ENCODE measurements at places on chromosomes 6 and 20.

DNA sequence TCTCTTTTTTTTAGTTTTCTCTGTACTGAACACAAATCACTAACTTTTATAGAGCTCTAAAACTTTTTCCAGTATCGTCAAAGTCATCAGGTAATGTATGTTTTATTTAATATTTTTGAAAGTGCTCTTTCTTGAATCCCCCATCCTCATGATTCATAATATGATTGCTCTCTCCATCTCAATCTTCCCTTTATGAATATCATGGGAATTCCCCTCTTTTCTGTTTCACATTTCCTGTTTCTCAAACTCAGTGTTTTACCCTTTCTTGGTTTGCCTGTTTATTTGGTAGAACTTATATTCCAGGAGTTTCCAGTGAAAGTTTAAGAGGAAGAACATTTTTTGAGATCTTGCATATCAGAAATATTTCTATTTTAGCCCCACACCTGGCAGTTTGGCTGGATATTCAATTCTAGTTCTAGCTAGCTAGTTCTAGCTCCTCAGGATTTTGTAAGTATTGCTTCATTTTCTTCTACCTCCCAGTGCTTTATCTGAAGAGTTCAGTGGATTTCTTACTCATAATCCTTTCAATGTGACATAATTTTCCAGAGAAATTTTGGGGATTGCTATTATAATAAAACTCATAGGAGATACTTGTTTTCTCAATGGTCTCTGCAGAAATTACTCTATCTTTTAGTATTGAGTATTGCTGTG is 6.1 kb upstream of the C6orf58 start:
- H3K4me1 ChIP-seq = no peaks in the 10 kb centered on the region
- H3K4me3 ChIP-seq = no peak overlapping the region
- no peaks in the 10 kb centered on the region for H3K27me3 ChIP-seq
- H3K36me3 ChIP-seq = no peaks in the 10 kb centered on the region
- no peak overlapping the region for H3K27ac ChIP-seq

GRCh38 chr20:9454791-9455190 is 59.6 kb upstream of the LAMP5 start:
- H3K4me1 ChIP-seq = peaks cover 12% of the 10 kb centered on the region
- H3K4me3 ChIP-seq = no peak overlapping the region
- H3K36me3 ChIP-seq = peaks cover 10% of the 10 kb centered on the region
- H3K27me3 ChIP-seq = no peaks in the 10 kb centered on the region
- no peak for DNase-seq
- no peak overlapping the region for H3K27ac ChIP-seq

DNA sequence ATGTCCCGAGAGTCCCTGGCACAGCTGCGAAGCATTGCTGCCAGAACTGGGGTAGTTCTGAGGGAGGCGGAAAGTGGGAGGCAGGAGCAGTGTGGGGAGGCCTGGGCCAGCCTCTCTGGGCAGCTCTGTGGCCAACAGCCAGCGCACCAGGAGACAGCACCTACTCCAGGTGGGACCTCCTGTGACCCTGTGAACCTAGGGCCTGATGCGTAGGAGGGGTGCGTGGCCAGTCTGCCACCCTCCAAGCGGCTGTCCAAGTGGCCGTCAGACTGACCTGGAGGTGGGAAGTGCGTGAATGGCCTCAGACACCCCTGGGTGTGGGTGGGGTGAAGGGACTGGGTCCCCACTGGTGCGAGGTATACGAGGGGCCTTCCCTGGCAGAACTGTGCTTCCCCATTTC is 15.5 kb downstream of the SS18L1 start:
- DNase-seq = no peak
- H3K27ac ChIP-seq = no peak overlapping the region
- H3K4me3 ChIP-seq = no peak overlapping the region
- no peaks in the 10 kb centered on the region for H3K27me3 ChIP-seq
- no peaks in the 10 kb centered on the region for H3K4me1 ChIP-seq

- no peak for DNase-seq
- H3K36me3 ChIP-seq = no peaks in the 10 kb centered on the region
- H3K27ac ChIP-seq = no peak overlapping the region
Measured at GRCh38 chr6:45706319-45706718, 309.3 kb downstream of the CLIC5 start.

DNA sequence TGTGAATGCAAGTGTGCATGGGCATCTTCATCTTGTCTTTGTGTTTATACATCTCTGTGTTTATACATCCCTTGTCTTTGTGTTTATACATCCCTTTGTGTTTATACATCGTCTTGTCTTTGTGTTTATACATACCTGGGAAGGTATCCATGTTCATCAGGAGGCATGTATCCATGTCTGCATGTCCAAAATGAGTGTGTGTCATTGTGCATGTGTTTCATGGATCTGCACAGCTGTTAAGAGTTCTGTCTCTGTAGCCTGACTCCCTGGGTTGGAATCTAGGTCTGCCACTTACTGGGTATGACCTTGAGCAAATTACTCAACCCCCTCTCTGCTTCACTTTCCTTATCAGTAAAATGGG is 50.1 kb upstream of the SIRPA start:
- no peaks in the 10 kb centered on the region for H3K36me3 ChIP-seq
- DNase-seq = no peak
- no peak overlapping the region for H3K4me3 ChIP-seq
- H3K27me3 ChIP-seq = no peaks in the 10 kb centered on the region

GRCh38 chr6:166490671-166491500 is 95.6 kb downstream of the RAMACL start:
- no peak overlapping the region for H3K4me3 ChIP-seq
- H3K36me3 ChIP-seq = peaks cover 57% of the 10 kb centered on the region
- peak; percentile 29 for DNase-seq
- H3K4me1 ChIP-seq = no peaks in the 10 kb centered on the region

GRCh38 chr20:62350098-62350628 is 16.9 kb downstream of the LAMA5 start:
- H3K4me3 ChIP-seq = no peak overlapping the region
- H3K27ac ChIP-seq = peak overlapping the region; percentile 26
- no peak for DNase-seq
- H3K36me3 ChIP-seq = peaks cover 59% of the 10 kb centered on the region

DNA sequence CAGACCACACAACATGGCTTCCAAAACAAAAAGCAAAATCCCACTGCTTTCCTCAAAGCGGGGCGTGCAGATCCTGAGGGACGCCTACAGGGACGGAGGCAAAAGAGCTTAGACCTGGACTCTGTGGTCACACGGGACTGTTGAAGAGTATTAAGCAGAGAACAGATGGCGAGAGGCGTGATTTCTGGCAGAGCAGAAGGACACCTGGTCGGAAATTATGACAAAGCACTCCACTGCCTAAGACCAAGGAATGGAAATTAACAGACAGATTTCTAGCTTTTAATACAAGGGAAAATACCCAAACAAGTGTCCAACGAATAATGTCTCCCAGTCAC is 15.4 kb downstream of the CST7 start:
- no peak overlapping the region for H3K4me3 ChIP-seq
- H3K27me3 ChIP-seq = no peaks in the 10 kb centered on the region

DNA sequence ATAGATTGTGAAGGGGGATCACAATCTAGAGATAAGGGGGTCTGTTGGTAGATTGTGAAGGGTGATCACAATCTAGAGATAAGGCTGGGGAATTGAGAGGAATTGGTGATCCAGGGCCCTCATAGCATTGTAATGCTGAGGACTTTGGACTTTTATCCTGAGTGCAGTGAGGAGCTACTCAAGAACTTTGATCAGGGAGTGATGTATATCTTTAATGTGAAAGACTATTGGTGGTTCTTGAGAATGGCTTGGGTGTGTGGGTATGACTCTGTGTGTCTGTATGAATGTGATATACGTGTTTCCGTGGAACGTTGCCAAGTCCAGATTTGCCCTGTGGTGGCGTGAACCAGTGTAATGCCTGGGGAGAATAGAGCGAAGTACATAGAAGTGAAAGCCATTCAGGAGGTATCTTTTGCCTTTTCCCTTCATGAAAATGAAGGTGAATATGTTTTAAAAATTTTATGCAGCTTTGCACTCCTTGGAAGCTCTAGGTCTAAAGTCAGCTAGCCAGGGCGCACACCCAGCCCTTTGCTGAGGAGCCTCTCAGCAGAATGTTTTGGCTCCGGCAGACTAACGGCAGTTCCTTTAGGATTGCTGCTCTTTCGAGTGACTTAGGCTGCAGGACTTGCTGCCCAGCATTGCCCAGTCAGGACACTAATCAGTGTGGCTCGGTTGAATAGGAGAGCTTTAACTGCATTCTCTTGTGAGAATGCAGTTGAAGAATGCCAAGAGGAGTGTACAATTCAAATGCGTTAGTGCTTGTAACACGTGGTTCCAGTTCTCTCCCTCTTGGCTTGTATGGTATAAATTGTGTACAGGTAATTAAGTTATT is 3.5 kb downstream of the ZFAND3 start:
- H3K4me1 ChIP-seq = peaks cover 22% of the 10 kb centered on the region
- no peak overlapping the region for H3K4me3 ChIP-seq
- DNase-seq = no peak
- H3K36me3 ChIP-seq = no peaks in the 10 kb centered on the region

GRCh38 chr6:54074578-54075195 is 36.6 kb upstream of the MLIP start:
- no peaks in the 10 kb centered on the region for H3K27me3 ChIP-seq
- no peak overlapping the region for H3K27ac ChIP-seq
- no peaks in the 10 kb centered on the region for H3K36me3 ChIP-seq
- no peak overlapping the region for H3K4me3 ChIP-seq
- no peak for DNase-seq
- H3K4me1 ChIP-seq = peaks cover 5% of the 10 kb centered on the region

DNA sequence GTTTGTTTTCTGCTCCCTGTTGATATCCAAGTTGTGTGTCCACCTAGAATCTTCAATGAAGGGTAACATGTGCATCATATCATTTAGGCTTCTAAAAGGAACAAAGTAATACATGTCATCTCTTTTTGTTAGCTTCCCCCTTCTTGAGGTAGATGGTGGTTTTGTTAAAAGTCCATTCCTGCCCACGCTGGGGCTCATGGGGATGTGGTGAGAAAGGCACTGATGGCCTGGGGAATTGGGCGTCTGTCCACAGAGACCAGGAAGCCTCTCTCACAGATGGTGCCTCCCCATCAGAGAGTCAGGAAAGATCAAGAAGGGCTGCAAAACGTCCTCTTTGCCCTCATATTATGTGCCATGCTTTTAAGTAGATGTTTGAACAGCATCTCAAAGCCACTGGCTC is 32.5 kb downstream of the GNAS start:
- no peaks in the 10 kb centered on the region for H3K4me1 ChIP-seq
- no peak for DNase-seq
- no peaks in the 10 kb centered on the region for H3K27me3 ChIP-seq

DNA sequence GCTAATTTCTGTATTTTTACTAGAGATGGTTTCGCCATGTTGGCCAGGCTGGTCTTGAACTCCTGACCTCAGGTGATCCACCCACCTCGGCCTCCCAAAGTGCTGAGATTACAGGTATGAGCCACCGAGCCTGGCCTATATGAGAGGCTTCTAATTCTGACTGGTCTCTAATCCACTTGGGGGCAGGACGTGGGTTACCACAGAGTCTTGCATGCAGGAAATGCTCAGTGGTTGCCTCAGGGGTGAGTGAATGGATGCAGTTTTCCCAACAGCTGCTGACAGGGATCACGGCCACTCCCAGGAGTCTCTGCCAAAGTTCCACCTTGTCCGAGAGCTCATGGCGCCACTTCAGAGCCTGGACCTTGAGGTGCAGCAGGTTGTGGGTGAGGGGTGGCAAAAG is 6.4 kb upstream of the FANCE start:
- H3K4me1 ChIP-seq = no peaks in the 10 kb centered on the region
- no peaks in the 10 kb centered on the region for H3K27me3 ChIP-seq
- no peak for DNase-seq
- H3K36me3 ChIP-seq = no peaks in the 10 kb centered on the region

- no peak for DNase-seq
- no peak overlapping the region for H3K4me3 ChIP-seq
- H3K4me1 ChIP-seq = no peaks in the 10 kb centered on the region
Measured at GRCh38 chr6:1228754-1229191, 83.1 kb upstream of the FOXQ1 start.

DNA sequence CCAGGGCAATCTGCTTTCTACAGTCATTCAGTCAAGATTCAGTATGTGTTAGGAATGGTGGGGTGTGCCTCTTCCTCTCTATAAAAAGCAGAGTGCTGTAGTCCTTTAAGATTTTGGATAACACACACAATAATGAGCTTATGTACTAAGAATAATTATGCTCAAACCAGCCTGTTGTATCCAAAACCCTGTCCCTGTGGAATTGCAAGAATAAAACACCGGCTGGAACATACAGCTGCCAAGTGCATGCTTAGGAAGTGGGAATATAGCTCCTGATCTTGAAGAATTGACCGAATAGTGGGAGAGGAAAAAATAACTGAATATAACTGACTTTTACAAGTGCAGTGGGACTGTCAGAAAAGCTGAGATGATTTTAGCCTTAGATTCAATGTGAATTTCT is 979 bp upstream of the MOCS1 start:
- H3K27me3 ChIP-seq = no peaks in the 10 kb centered on the region
- peaks cover 36% of the 10 kb centered on the region for H3K4me1 ChIP-seq
- no peak for DNase-seq
- no peak overlapping the region for H3K4me3 ChIP-seq
- H3K27ac ChIP-seq = peak overlapping the region; percentile 93

DNA sequence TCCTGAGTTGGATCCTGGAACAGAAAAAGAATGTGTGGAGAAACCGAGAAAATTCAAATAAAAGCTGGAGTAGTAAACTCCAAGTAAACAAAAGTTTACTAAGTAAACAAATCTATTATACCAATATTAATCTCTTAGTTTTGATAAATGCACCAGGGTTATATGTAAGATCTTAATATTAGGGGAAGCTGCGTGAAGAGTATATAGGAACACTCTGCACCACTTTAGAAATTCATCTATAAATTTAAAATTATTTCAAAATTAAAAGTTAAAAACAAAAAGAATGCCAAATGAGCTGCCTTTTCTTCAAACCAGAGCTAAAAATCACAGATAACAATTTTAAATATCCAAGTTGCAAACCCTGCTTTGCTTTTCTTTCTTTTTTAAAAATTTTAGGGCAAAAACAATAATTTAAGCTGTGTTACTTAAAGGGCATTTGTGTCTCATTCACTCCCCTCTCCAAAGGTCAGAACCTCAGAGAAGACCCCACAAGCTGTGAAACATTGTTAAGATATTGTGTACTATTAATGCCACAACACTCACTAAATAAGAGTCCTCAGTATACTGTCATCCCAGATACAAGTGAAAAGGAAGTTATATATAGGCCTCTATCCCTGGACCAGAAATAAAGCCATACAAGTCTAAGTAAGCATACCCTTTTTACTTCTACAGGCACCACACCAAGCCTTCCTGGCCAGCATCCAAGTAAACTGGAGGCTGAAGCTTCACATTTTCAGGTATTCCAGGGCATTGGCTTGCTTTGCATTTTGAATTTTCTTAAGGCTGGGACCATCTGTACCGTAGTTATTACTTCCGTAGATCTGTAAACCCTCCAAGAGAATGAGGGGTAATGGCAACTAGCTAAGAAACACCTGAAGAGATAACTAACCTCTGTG is 7.0 kb downstream of the DNAAF9 start:
- no peak overlapping the region for H3K4me3 ChIP-seq
- H3K27me3 ChIP-seq = no peaks in the 10 kb centered on the region
- peaks cover 5% of the 10 kb centered on the region for H3K4me1 ChIP-seq

All from tibial artery (tissue), 4 donors.